ENCODE measurements at places on chromosomes 4 and X. TPM values are rescaled to one million over a fixed set of nuclear protein-coding genes. Genes with fewer than 3 reads are reported as not detected.

Gene DGAT2L6
- not detected for total RNA-seq

Gene TEX13C
- total RNA-seq: not detected

Gene ZDHHC15
- total RNA-seq: under 0.01 TPM

Gene MAGEB1
- total RNA-seq: not detected

Gene UGT2B11
- total RNA-seq: not detected

Gene LARP1B
- 19.3 TPM for total RNA-seq

Measured in smooth muscle cell of trachea (primary cell).